Immature natural killer cell (primary cell): ENCODE measurements at places on chromosomes 12 and 14. TPM values are rescaled to one million over a fixed set of nuclear protein-coding genes. Genes with fewer than 3 reads are reported as not detected.
A peak's percentile ranks its signal among the peaks of the same experiment; 100 is the strongest.

- peaks cover 46% of the 10 kb centered on the region for H3K4me1 ChIP-seq
- peak overlapping the region; percentile 93 for H3K4me3 ChIP-seq
- H3K27ac ChIP-seq: peak overlapping the region; percentile 98
- peaks cover 20% of the 10 kb centered on the region for H3K36me3 ChIP-seq
- H3K27me3 ChIP-seq: peaks cover 27% of the 10 kb centered on the region
These were observed 715 bp upstream of the RAP1B start for GRCh38 chr12:68609998-68610369.

ENDOU gene
- polyA plus RNA-seq: not detected

NELL2 gene
- 5.5 TPM for polyA plus RNA-seq

- DNase-seq: peak; percentile 22
- peaks cover 66% of the 10 kb centered on the region for H3K4me1 ChIP-seq
- peaks cover 15% of the 10 kb centered on the region for H3K27me3 ChIP-seq
- H3K4me3 ChIP-seq: peak overlapping the region; percentile 91
- no peaks in the 10 kb centered on the region for H3K36me3 ChIP-seq
- H3K27ac ChIP-seq: peak overlapping the region; percentile 84
These were observed 1.1 kb downstream of the KMT2D start for GRCh38 chr12:49059299-49060171.

E2F7 gene
- polyA plus RNA-seq: 0.04 TPM

GRCh38 chr12:50088577-50089335 lies 3.6 kb downstream of the SMARCD1 start:
- peaks cover 17% of the 10 kb centered on the region for H3K36me3 ChIP-seq
- H3K4me3 ChIP-seq: no peak overlapping the region
- peak; percentile 38 for DNase-seq

GRCh38 chr12:13534645-13535398 lies 338.3 kb downstream of the EMP1 start:
- DNase-seq: no peak
- no peaks in the 10 kb centered on the region for H3K36me3 ChIP-seq
- H3K27ac ChIP-seq: no peak overlapping the region
- no peaks in the 10 kb centered on the region for H3K4me1 ChIP-seq
- H3K27me3 ChIP-seq: no peaks in the 10 kb centered on the region

TEX52 gene
- not detected for polyA plus RNA-seq

GRCh38 chr14:93219103-93219726 lies 12.2 kb downstream of the UBR7 start:
- H3K27me3 ChIP-seq: peaks cover 1% of the 10 kb centered on the region
- peaks cover 18% of the 10 kb centered on the region for H3K36me3 ChIP-seq
- H3K4me1 ChIP-seq: no peaks in the 10 kb centered on the region
- H3K27ac ChIP-seq: no peak overlapping the region

SIX1 gene
- polyA plus RNA-seq: not detected

- H3K4me3 ChIP-seq: no peak overlapping the region
- H3K27ac ChIP-seq: no peak overlapping the region
- no peaks in the 10 kb centered on the region for H3K36me3 ChIP-seq
- DNase-seq: no peak
- peaks cover 18% of the 10 kb centered on the region for H3K4me1 ChIP-seq
- no peaks in the 10 kb centered on the region for H3K27me3 ChIP-seq
These were observed 331.4 kb downstream of the TMTC2 start for GRCh38 chr12:83018088-83018487.

SLCO1B1 gene
- not detected for polyA plus RNA-seq

NR4A1 gene
- 0.83 TPM for polyA plus RNA-seq

DNA sequence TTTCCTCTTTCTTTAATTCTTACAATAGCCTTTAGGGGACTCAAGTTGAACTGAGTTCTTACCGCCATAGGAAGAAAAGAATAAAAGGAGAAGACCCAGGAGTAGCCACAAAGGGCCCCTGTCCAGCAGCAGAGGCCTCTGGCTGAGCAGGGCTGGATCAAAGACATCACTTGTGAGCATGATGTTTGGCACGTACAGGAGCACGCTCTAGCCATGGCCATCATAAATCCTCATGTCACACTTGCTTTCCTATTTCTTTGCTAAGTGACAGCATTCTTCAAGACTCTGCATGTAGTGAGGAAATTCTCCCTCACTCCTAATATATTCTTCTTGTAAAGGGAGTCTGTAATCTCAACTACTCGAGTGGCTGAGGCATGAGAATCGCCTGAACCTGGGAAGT lies 15.7 kb downstream of the CLEC4C start:
- H3K27ac ChIP-seq: no peak overlapping the region
- no peak for DNase-seq
- peaks cover 15% of the 10 kb centered on the region for H3K27me3 ChIP-seq
- no peaks in the 10 kb centered on the region for H3K4me1 ChIP-seq
- H3K4me3 ChIP-seq: no peak overlapping the region
- H3K36me3 ChIP-seq: no peaks in the 10 kb centered on the region

DNA sequence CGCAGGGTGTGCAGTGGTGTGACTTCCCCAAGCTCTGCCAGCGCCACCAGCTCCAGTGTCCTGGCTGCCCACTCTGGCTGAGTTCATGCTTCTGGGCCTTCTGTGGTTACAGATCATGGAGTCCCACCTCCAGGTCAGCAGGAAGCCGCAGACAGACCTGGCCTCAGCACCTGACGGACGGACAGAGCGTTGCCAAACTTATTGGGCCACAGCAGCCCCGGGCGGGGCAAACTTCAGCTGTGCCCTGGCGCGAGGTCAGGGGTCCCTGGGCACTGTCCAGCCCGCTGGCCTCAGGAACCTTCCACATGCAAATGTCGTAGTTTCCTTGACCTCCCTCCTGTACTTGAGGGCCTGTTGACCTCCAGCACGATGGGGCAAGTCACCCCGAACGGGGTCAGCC lies 11.2 kb downstream of the GPR132 start:
- H3K27ac ChIP-seq: no peak overlapping the region
- peaks cover 8% of the 10 kb centered on the region for H3K4me1 ChIP-seq
- H3K36me3 ChIP-seq: peaks cover 25% of the 10 kb centered on the region
- DNase-seq: no peak
- no peaks in the 10 kb centered on the region for H3K27me3 ChIP-seq

GRCh38 chr12:65993173-65993572 lies 137.4 kb downstream of the LLPH start:
- H3K36me3 ChIP-seq: no peaks in the 10 kb centered on the region
- DNase-seq: no peak
- H3K4me3 ChIP-seq: no peak overlapping the region
- no peak overlapping the region for H3K27ac ChIP-seq
- H3K27me3 ChIP-seq: peaks cover 4% of the 10 kb centered on the region
- H3K4me1 ChIP-seq: no peaks in the 10 kb centered on the region

PTPRR gene
- polyA plus RNA-seq: 3.0 TPM

- H3K27me3 ChIP-seq: no peaks in the 10 kb centered on the region
- H3K27ac ChIP-seq: no peak overlapping the region
- DNase-seq: no peak
- H3K36me3 ChIP-seq: peaks cover 6% of the 10 kb centered on the region
- H3K4me1 ChIP-seq: peaks cover 30% of the 10 kb centered on the region
These were observed 10.8 kb downstream of the GLRX5 start for GRCh38 chr14:95545515-95546168.

- H3K4me3 ChIP-seq: no peak overlapping the region
- no peaks in the 10 kb centered on the region for H3K27me3 ChIP-seq
- no peaks in the 10 kb centered on the region for H3K36me3 ChIP-seq
- H3K27ac ChIP-seq: no peak overlapping the region
These were observed 88.6 kb downstream of the MGST1 start for GRCh38 chr12:16435875-16436554.

DNA sequence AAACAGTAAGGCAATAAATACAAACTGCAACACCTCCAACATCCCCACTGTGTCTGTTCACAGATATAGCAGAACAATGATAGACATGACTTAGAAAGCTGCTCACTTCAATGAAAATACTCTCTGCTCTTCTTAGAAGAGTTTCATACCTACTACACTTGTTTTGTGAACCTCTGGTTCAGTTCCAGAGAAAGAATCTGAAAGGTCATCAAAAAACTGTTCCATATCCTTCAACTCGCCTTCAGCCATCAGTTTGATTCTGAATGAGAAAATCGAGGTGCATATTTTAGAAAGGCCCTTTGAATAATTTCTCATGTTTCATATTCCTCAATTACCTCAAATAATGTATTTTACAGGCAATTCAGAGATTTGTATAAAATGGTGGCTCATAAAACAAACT lies 5.5 kb downstream of the ANAPC5 start:
- no peak overlapping the region for H3K27ac ChIP-seq
- peaks cover 14% of the 10 kb centered on the region for H3K36me3 ChIP-seq
- H3K4me3 ChIP-seq: no peak overlapping the region
- DNase-seq: no peak
- no peaks in the 10 kb centered on the region for H3K27me3 ChIP-seq

GRCh38 chr12:132487311-132487741 lies 2.6 kb upstream of the FBRSL1 start:
- DNase-seq: no peak
- H3K36me3 ChIP-seq: no peaks in the 10 kb centered on the region
- H3K4me1 ChIP-seq: peaks cover 43% of the 10 kb centered on the region
- peaks cover 23% of the 10 kb centered on the region for H3K27me3 ChIP-seq

NID2 gene
- polyA plus RNA-seq: 0.95 TPM
